ENCODE measurements at places on chromosomes 3 and 15.

DNA sequence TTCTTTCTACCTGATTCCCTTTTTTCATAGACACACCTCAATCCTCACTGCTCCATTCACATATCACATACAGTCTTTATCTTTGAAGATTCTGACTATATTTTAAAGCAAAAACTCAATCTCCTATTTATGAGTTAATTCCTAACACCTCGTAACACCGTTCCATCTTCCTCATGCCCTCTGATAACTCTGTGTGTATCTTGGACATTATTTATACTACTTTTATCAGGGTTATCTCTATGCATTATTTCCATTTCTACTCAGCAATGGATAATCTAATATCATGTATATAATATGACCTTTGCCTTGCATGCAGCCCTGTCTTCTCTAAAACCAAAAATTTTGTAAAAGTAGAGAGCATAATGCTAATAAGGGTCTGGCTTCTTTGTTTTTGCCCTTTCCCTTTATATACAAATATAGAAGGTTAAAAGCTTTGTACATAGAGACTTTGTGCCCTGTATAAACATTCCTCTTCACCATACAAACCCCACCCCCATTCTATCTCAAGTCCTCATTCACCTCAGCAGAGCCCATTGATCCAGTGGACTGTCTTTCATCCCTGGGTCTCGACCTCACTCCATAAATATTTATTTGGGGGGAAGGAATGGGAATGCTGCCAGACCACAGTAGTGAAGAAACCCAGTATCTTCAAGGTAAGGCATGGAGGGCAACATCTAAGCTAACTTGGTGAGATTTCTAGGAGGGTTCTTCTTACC lies 21.8 kb downstream of the TRIM42 start:
- DNase-seq = no peak

DNA sequence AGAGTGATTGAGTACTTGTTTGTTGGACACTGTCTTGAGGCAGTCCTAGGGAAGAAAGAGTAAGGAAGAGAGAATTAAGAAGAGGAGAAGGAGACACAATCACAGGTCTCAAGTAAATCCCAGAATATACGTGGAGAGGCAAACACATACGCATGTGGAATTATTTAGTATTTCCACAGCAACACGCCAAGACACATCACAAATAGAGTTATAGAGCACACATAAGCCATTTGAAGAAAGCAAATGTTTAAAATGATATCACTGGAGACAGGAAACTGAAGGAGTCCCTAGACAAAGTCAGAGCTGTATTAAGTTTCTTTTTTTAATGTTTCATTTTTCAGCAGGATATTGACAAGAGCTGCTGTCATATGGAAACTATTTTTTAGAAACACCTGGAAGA lies 206.1 kb upstream of the LRIG1 start:
- DNase-seq = no peak

- no peak for DNase-seq
Measured at GRCh38 chr15:58469432-58470353, 37.9 kb downstream of the LIPC start.

DNA sequence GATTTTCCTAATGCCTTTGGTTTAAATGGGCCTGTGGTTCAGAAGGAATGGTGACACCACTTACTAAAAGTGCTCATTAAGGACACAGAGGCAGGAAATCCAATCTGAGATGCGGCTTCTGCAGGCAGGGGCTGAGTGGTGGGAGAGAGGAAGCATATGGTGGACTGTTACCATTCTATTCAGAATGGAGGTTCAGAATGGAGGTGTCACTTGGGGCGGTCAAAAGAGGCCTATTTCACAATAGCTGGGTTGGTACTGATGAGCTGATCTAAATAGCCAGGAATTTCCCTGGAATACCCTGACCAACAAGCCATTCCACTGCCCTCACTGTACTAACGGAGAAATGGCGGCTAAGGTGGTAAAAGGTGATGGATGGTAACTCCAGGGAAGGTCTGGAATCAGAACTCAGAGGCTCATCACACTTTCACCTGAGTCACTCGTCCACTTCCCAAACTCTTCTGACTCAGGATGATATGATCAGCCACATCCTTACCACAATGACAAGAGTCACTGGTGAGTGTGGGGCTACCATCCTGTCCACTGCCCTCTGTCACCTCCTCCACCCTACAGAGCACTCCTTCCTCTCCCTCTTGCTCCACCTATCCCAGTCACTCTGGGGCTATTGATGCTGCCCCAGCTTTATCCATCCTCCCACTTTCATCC lies 15.7 kb downstream of the RFT1 start:
- DNase-seq = no peak

DNA sequence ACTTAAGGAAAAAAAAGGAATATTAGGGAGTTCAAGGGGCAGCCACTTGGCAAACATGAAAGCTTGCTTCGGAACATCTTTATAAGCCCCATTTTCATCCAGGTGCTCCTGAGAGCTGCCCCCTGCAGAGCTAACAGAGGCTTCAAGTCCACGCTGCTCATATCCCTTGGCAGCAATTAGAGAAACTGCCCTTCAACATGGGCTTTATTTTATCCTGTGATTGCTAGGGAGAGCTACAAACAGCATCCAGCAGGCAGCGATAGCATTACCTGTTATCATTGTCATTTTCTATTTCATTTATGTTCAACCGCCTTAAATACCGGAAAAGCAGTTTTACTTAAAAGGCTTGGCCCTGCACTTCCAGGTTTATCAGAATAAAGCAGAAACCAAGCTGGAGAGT lies 68.4 kb upstream of the MCTP2 start:
- no peak for DNase-seq

GRCh38 chr3:108293858-108294257 lies 2.5 kb upstream of the HHLA2 start:
- no peak for DNase-seq

GRCh38 chr3:59680919-59681318 lies 631.1 kb upstream of the CFAP20DC start:
- no peak for DNase-seq

DNA sequence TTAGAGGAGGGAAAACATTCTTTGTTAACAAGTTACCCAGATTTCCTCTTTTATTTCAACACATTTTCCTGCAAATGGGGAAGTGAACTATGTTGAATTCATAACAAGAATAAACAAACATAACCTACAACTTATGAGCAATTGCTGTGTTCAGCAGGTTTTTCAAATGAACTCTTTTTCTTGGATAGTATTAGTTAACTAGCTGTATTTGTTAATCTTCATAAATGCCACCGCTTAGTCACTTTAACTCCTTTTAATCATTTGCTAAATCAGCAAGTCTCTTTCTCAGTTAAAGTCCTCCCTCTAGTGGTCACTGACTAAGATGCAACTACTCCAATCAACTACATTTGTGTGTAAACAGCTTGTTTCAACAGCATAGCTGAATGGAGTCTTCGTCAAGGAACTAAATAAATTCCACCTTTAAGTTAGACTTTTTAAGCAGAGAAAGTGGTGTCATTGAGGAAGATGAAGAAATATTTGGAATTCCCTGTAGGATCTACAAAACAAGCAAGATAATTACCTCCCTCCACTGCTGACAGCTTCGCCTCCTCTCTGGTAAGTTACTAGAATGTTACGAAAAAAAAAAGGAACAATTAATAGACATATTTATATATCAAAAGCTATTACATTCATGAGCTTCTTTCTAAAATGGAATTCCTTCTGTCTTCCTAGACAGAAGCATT lies 1122.0 kb downstream of the ROBO1 start:
- peak; percentile 88 for DNase-seq

- DNase-seq = no peak
Measured at GRCh38 chr3:39542588-39542988, 75.1 kb downstream of the MOBP start.

GRCh38 chr15:31273258-31273941 lies 53.2 kb upstream of the KLF13 start:
- DNase-seq = no peak

Data from glomerular endothelial cell (primary cell).